ENCODE measurements at places on chromosomes 6 and 20. TPM values are rescaled to one million over a fixed set of nuclear protein-coding genes. Genes with fewer than 3 reads are reported as not detected.

The CNR1 gene
- polyA plus RNA-seq, result 4.5 TPM

The TMEM74B gene
- polyA plus RNA-seq, result not detected

The FOXP4 gene
- polyA plus RNA-seq, result 2.3 TPM

The GSTA3 gene
- not detected for polyA plus RNA-seq

The MUC22 gene
- 0.03 TPM for polyA plus RNA-seq
